ENCODE measurements at places on chromosomes 5 and 9. TPM values are rescaled to one million over a fixed set of nuclear protein-coding genes. Genes with fewer than 3 reads are reported as not detected.

DNA sequence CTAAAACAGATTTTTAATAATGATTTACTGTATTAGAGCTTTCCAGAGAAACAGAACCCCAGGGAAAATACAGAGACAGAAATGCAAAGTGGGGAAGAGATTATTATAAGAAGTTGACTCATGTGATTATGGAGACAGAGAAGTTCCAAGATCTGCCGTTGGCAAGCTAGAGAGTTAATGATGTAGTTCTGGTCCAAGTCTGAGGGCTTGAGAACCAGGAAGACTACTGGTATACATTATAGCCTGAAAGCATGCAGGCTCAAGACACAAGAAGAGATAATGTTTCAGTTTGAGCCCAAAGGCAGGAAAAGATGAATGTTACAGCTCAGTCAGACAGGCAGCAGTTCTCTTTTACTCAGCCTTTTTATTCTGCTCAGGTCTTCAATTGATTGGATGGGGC is 98.8 kb upstream of the NFIL3 start:
- DNase-seq, result no peak

ORM2 gene
- total RNA-seq, result not detected

TARS1 gene
- 168 TPM for total RNA-seq

- no peak for DNase-seq
Observed at GRCh38 chr9:18798508-18799290, 234.3 kb downstream of the SAXO1 start.

GRCh38 chr5:4628645-4629385 is 511.3 kb upstream of the ADAMTS16 start:
- no peak for DNase-seq

- DNase-seq, result no peak
Observed at GRCh38 chr5:61918611-61919010, 387.4 kb upstream of the KIF2A start.

DNA sequence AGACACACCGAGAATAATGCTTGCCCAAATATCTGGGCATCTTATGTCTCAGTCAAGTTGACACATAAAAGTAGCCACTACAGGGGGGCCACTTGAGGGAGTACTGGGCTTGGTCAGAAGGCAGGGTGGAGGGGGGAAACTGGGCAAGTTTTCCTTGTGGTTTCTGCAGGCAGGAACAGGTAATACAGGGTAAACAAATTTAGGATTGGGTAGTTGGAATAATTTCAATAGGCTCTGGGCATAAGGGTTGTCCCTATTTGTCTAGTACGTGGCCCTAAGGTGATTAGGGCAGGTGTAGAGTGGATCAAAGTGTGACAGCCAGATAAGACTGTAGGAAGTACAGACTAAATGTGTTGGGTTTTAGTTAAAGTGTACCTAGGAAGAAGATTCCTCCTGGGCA is 353.1 kb downstream of the TLE4 start:
- DNase-seq, result no peak

DNA sequence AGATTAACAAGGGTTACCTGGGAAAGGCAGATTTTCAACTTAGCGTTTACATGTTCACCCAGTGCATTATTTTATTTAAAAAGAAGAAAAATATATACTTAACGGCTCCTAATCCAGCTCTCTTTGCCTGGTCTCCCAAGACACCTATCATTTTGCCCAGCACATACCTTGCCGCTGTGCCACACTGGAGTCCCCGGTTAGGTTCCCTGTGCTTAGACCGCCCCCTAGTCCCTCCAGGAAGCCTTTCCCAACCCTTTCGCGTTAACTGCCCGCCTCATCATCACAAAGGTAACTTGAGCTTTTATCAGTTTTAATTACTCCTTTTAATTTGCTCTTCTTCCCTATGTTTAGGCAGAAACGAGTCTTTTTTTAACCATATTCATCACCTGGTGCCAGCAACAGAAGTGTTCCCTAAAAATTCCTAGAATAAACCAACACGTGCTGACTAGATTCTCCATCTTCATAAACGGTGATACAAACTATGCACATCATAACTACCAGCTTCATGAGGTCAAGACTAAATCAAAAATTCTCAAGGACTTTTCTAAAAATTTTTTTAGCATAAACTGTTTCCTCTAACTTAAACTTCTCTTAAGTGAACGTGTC is 19.7 kb downstream of the DNAJA1 start:
- DNase-seq, result peak; percentile 41

GRCh38 chr5:95235439-95235982 is 49.4 kb downstream of the MCTP1 start:
- no peak for DNase-seq

- no peak for DNase-seq
Observed at GRCh38 chr5:120683580-120683979, 219.5 kb downstream of the PRR16 start.

- peak; percentile 25 for DNase-seq
Observed at GRCh38 chr5:80238778-80239679, 16.8 kb downstream of the SERINC5 start.

TAF1L gene
- total RNA-seq, result not detected

DNA sequence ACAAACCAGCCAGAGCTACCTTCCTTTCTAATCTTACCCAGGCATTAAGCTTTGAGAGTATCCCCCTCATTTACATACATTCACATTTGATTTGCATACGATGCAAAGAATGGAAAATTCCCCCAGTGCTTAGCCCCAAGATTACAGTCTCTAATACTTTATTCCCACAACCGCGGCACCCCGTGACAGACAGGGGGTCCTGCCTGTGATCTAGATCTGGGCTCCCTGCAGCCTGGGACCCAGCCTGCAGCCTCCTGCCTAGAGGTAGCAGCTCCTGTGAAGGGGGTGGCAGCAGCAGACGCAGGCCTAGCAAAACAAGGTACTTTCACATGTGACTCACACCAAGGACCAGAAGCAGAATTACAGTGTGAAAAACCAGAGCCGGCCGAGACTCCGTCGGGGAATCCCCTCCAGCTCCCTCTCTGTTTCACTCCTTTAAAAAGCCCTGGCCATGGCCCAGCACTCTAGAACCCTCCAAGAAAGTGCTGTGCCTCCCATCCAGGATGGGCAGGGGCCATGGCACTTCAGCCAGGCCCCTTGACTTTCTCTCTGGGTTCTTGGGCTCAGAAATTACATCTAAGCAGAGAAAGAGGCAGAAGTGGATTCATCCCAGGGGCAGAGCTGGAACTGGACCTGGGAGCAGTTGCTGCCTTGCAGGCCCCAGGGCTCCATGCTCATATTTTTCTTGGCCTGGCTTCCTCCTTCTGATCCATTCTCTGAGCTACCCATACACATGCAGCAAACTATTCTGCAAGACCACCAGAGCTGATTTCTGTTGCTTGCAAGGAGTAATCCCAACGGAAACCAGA is 14.0 kb upstream of the TCF7 start:
- peak; percentile 61 for DNase-seq

DNA sequence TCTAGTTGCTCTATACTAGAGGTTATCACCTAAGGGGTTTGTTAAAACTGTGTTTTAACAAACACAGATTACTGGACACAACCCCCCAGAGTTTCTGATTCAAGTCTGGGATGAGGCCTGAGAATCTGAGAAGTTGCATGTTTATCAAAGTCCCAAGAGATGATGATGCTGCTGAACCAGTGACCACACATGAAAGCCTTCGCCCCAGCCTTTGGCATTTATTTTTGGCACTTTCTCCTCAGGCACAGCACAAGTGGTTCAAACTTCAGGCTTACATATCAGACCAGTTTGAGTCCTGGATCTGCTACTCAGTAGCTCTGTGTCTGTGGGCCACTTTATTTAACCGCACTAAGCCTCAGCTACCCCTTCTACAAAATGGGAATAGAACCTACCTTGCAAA is 407.2 kb upstream of the PIK3R1 start:
- no peak for DNase-seq

GRCh38 chr5:133469846-133470245 is 142.5 kb downstream of the FSTL4 start:
- DNase-seq, result no peak

PAX5 gene
- not detected for total RNA-seq

- no peak for DNase-seq
Observed at GRCh38 chr5:82297711-82298110, 19.6 kb upstream of the RPS23 start.

DNA sequence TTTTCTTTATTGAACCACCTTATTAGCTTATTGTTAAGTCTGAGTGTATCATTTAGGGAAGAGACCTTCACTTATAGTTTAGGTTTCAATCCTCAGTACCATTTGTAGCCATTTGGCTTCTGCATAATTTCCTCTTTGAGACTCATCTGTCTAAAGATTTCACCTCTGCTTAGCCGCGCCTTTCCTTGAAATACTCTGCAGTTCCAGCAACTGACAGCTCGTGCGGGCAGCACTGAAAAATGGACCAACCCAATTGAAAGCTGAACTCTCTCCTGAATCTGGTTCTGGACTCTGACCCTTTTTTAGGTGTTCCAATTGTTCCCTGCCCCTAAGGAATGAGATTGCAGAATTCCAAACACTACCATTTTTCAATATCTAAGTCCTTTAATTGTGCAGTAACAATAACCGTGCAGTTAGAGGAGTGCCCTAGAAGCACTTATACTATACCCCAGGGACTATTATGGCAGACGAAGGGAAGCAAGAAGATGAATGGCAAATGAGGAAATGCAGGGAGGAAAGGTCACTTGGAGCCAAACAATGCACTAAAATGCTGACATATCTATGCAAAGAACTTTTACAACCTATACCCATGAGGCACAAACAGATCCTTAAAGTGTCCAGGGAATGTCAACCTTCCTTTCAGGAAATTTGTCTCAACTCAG is 50.1 kb upstream of the PDE4D start:
- no peak for DNase-seq

DNA sequence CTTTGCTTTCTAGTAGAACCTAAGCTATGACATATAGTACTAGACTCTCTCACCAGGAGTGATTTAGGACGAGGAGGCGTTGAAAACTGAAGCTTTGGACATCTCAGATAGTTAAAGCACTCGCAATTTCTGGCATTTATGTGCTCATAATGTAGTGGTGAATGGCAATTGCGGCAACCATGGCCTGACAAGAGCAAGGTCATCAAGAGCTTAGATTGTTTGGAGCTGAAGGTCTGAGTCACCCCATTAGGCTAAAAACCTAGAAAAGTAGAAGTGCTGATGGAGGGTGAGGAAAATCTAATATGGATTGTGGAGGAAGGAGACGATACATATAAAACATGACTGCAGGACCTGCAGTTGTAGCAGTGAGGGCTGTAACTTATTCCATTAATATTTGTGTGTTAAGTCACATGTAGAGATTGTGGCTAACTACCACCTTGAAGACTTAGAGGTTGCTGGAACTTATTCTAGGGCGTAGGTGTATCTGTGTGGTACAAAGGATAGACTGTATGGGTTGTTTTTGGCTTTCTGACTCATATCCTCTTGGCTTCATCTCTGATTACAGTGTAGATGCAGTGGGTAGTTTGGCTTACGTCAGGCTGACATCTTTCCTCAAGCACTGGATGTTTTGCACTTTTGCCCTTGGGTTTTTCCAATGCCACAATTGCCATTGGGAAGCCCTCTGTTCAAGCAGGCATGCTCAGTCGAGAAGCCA is 138.9 kb upstream of the CDKN2B start:
- DNase-seq, result peak; percentile 41

DNA sequence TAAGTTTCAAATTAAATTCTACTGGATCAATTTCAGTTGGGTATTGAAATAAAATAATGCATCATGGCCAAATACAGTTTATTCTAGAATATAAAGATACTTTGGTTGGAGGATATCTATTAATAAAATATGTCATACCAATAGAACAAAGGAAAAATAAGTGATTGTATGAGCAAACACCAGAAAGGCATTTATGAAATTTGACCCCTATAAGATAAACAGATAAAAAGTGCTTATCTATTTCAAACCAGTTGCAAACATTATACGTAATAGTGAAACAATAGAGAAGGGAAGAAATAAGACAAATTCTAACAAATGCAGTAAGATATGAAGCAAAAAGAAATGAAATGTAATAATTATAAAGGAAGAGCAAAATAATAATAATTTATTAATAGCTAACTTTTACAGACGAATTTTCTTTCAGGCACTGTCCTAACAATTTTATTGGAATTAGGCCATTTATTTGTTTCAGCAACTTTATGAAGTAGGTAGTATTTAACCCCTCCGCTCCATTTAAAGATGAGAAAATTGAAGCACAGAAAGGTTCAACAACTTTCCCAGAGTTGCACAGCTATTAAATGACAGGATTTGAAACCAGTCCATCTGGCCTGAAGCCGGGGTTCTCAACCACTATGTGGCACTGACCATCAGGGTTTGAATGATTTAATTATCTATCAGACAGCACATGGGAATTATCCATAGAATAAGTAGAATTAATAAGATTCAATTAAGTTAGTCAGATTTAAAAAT is 20.8 kb downstream of the ANKRD55 start:
- DNase-seq, result no peak

FOXD4L6 gene
- 0.28 TPM for total RNA-seq
